Putamen (tissue), 1 donor: ENCODE measurements at places on chromosomes 16 and 17.

DNA sequence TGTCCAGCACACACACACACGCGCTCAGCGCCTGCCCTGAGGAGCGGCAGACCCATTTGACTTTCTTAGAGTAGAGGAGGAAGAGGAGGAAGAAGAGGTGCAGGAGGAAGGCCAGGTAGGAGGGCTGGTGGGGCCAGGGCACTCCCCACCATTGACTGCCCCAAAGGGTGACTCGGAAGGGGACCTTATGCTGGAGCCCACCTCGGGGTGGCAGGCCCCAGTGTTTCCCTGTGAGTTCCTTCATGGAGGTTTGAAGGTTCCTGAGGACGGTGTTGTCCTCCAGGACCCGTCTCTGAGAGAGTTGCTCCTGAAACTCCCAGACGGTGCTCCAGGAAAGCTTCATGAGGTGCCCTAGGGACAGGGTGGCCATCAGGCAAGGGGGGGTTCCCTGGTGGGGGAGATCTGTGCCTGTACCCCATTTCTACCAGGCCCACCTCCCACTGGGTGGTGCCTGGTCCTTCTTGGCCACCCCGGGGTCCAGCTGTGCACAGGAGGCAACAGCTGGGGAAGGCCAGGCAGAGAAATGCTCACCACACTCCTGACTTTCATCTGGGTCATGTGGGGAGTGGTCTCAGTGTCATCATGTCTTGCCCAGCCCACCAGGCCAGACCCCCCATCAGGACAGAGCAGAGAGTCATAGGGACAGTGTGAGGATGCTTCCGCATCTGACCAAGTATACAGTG lies 89.5 kb downstream of the TNFRSF13B start:
- no peak for DNase-seq

DNA sequence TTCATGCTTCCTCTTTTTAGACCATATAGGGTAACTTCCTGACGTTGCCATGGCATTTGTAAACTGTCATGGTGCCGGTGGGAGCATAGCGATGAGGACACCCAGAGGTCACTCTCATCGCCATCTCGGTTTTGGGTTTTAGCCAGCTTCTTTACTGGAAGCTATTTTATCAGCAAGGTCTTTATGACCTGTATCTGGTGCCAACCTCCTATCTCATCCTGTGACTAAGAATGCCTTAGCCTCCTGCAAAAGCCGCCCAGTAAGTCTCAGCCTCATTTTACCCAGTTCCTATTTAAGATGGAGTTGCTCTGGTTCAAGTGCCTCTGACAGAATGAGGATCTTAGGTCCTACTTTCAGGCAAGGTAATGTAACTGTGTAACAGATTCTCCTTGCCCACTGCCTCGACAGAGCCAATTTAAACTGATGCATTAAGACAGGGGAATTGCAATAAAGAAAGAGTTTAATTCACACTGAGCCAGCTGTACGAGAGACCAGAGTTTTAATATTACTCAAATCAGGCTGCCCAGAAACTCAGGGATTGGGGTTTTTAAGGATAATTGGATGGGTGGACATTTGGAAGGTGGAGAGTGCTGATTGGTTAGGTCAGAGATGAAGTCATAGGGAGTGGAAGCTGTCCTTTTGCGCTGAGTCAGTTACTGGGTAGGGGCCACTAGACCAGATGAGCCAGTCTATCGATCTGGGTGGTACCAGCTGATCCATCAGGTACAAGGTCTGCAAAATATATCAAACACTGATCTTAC lies 59.9 kb upstream of the ATF7IP2 start:
- DNase-seq: no peak

DNA sequence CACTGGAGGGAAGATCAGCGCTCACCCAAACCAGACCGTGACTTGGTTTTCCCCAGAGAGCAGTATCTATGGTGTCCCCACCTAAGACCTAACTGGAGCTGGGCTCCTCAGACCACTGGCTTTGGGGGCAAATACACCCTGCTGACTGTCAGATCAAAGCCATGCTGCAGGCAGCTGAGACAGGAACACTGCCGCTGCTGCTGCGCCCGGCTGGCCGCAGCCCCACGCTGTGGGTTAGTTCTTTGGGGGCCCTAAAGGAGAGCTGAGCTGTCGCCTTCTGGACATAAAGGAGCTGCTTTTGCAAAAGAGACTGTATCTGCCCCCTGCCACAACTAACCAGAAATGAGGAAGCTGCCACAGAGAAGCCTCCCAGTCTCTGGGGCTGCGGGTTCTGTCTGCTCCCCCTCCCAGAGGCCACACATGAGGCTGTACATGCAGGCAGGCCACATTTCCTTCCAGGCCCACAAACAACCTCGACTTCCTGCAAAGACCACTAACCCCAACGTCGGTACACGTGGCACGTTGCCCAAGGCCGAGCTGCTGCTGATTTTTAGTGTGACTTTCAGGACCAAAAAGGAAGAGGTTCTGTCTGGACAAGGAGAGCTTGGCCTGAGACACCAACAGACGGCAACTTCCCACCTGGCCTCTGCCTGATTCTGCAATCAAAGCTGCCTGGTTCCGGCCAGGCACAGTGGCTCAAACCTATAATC lies 18.2 kb upstream of the ABR start:
- no peak for DNase-seq

DNA sequence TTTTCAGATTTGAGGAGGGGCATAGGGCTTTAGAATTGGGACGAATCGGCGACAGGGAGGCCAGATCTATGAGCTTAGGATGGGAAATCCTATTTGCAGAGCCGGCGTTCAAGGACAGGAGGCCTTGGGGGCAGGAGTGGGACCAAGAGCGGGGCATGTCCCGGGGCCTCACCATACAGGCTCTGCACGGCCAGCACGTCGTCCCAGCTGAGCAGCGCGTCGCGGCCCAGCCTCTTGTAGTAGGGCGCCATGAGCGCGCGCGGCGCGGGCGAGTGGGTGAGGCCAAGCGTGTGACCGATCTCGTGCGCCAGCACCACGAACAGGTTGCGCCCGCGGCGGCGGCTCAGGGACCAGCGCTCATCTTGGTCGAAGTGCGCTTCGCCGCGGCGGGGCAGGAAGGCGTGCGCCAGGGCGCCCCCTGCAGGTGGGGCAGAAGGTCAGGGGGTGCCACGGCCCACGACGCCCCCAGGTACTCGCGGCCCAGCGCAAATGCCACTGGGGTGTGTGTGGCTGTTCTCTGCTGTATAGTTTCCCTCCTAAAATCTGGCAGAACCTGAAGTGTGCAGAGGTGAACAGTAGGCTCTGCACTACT lies 9.3 kb downstream of the C17orf50 start:
- DNase-seq: no peak

DNA sequence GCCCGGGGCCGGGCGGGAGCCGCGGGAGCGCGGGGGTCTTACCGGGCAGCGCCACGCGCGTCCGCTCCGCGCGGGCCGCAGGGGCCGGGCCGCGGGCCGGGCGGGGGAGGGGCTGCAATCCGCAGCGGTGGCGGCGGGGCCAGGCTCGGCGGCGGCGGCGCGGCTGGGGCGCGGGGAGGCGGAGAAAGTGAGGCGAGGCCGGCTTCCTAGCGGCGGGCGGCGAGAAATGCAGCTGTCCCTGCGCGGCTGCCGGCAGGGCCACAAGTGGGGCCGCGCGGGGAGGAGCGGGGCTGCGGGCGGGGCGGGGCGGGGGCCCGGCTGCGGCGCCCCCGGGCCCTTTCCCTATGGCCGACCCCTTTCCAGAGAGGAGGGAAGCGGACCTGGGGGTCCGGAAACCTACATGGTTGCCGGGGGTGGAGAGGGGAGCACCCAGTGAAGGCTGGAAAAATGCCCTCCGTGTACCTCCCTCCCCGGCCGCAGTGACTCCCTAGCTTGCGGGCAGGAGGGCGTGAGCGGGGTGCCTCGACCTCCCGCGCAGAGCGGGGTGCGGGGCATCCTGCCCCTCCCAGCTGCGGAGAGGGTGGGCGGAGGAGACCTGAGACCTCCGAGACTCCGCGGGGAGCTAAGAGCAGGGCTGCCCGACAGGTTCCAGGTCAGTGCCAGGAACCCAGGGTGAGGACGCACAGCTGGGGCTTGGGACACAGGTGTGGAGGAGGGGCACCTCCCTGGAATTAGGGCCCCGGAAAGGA lies at the start of gene CUEDC1:
Gene CUEDC1, minus strand, starts transcription at position 230 of the 749 bp plus-strand sequence. CDS start 69,848 bp downstream, outside the sequence.
- DNase-seq: peak; percentile 76

DNA sequence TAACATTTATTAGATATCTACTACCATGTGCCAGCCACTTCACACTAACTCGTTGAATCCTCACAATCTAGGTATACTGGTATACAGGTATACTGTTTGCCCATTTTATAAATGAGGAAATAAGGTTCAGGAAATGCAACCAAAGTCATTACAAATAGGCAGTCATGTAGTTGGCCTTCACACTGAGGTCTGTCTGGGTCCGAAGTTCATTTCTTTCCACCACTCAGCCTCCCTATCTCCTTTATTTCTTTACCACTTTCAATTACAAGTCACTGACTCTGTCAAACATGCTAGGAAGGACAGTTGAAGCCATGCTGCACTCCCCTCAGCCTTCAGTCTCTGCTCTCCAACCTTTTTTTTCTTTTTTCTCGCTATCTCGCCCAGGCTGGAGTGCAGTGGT lies 20.7 kb upstream of the SIAH1 start:
- DNase-seq: no peak
